ENCODE measurements at places on chromosomes 16 and 17. TPM values are rescaled to one million over a fixed set of nuclear protein-coding genes. Genes with fewer than 3 reads are reported as not detected.

DNA sequence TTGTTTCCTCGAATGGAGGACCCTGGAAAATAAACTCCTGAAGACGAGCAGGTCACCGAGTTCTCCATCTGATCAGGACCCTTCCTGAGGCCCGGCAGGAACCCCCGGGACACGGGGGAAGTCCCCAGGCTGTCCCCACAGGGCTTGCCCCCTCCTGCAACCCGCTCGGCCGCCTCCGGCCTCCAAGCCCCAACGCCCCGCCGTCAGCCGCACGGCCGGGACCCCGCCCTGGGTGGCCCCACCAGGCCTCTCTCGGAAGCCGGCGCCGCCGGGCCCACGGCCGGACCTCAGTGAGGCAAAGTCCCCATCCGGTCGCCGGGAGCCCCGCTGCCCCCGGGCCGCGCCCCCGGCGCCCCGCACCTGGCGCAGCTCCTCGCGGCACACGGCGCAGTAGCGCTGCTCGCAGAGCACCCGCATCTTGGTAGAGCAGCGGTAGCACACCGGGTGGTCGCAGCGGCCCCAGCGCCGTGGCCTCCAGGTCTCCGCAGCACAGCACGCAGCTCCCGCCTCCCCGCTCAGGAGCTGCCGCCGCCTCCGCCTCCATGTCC is 383 bp downstream of the ZNF598 start:
- no peak for DNase-seq

DNA sequence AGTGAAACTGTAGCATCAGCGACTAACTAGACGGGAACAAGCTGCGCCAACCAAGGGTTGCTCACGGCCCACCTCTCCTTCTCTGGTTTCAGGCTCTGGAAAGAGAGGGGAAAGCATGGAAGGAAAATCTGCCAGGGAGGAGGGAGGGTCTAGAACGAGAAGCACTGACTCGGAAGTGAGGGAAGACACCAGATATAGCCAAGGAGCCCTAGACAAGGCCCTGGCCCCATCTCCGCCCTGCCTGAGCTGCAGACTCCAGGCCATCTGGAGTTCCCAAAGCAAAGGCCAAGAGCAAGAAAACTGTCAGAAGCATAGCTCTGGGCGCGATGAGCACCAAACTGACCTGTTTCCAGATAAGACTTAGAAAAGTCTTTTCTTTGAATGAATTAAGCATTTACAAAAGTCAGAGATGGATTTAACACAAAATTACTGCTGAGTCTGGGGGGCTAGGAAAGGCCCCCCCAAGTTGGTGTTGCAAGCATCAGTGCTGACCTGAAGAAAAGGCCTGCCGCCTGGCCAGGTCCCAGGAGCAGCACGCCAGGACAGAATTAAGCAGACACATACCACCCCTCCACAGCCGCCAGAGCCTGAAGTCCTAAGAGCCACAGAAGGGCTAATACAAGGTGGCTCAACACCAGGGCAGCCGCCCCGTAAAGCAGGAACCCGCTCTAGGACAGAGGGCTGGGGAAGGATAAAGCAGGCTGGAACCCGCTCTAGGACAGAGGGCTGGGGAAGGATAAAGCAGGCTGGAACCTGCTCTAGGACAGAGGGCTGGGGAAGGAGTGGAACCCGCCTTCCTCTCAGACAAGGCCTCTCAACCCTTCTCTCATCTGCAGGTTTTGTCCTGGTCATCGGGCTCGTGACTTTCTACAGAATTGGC is 20.7 kb downstream of the TMEM204 start:
- no peak for DNase-seq

- DNase-seq, result no peak
Measured at GRCh38 chr16:56257239-56257638, 66.0 kb downstream of the GNAO1 start.

DNA sequence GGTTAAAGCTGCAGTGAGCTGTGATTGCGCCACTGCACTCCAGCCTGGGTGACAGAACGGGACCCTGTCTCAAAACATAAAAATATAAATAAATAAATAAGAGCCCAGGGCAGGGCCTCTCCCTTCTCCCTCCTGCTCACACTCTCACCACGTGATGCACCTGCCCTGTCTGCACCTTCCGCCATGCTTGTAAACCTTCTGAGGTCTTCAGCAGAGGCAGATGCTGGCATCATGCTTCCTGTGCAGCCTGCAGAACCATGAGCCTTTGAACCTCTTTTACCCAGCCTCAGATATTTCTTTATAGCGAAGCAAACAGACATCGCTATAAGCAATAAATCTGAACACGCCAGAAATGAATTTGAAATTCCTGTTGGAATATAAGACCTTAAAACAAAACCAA is 48.5 kb downstream of the HNF1B start:
- DNase-seq, result no peak

- no peak for DNase-seq
Measured at GRCh38 chr17:3909257-3909656, 7.0 kb downstream of the P2RX1 start.

- no peak for DNase-seq
Measured at GRCh38 chr16:67967958-67968399, 458 bp downstream of the SLC12A4 start.

DNA sequence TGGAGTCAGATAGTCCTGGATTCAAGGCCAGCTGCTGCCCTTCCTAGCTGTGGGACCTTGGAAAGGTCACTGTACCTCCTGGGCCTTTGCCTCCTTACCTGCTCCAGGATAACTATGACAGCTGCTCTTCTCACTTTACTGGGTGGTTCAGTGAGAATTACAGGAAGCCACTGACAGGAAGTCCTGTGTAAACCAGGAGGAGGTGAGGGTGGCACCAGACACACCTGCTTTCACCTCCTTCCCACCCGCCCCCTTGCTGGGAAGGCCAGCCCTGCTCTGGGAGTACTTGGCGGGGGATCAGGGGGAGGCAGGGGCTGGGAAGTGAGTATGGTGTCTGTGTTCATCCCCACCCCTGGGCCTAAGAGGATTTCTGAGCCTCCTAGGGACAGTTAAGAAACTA is 42.6 kb downstream of the CPNE2 start:
- no peak for DNase-seq

The NPIPA8 gene
- total RNA-seq, result 0.51 TPM

The KCTD19 gene
- total RNA-seq, result not detected

The PRDM7 gene
- not detected for total RNA-seq
